ENCODE measurements at places on chromosomes 7 and 10.
A peak's percentile ranks its signal among the peaks of the same experiment; 100 is the strongest.

DNA sequence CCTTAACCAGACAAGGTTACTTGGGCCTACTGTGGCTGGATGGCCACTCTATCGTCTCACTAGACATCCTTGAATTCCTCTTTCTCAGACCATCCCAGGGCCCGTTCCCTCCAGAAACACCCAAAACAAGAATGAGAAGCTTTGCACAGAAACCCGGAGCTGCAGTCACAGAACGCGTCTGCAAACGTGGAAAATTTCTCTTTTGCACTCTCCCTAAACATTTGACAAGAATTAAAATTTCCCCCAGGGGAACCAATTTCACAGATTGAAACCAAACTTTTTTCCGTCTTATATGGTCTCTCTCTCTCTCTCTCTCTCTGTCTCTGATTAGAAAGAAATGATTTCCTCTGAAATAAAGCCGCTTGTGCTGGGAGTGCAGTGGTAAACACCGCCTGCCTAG lies 120.7 kb downstream of the MKX start:
- DNase-seq: no peak

DNA sequence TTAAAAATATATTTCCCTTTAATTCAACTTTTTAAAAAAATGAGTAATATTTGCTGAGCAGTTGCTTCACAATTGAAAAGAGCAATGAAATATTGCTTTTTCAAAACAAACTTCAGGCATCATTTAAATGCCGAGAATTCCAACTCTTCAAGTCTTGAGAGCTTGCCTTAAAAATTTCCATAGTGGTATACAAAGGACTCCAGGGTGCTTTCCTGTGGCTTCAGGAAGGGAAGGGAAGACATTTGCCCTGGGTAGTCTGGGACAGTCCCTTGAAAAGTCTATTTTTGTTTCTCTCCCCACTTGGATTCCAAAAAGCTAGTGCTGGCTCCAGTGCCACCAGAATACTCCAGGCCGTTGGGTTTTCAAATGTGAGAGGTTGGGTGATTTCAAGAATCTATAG lies 71.7 kb downstream of the HYCC1 start:
- no peak for DNase-seq

DNA sequence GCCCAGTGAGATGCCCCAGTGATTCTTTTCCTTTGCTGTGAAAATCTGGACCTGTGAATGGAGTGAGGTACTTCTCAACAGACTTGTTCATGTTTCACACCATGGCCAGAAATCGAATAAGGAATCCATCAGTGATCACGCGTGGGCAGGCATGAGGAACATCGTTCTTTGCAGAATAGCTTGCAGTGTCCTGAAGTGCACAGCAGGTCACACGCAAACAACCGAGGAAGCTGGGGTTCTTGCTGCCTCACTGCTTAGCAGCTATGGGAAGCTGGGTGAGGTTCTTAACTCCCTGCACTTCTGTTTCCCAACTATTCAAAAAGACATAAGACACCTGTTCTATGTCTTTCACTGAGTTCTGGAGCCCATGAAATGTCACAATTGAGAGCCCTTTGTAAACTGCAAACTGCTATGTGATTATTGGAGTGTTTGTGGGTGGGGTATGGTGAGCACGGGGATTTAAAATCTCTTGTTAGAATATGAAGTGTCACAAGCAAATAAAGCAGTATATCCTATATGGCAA lies 253.4 kb downstream of the KIAA1217 start:
- no peak for DNase-seq

GRCh38 chr7:21550821-21551531 lies 8.1 kb downstream of the DNAH11 start:
- DNase-seq: no peak

DNA sequence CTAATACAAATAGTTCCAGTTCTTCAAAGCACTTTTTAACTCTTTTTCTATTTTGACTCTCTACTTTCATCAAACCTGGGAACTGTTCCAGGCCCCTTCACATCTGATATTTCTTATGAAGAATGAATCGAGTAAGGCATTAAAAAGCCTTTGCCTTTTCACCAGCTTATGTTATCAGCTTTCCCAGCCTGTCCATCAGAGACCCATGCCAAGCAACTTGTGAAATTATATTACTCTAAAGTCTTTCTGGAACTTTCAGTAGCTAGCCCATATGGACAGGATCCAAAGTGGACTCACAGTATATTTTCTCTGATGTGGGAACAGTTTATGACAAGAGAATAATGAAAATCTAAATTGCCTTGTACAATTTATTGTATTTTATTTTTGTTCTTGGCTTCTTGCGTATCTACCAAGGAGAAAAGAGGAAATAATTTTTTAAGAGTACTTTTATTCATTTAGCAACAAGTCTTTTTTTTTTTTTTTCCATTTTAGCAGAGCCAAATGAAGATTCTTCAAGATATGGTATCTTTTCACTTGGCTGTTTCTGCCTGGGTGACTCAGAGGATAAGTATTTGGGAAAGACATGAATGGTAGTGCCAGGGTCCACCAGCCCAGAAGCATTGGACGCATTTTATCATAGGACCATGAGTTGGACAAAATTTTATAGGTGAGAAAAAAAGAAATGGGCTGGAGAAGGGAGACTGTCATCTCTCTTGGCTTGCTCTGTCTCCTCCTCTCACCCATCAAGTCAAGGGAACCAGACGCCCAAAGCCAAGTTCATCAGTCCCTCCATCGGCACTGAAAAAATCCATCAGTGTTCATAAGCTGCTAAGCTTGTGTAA lies 195.8 kb upstream of the NEBL start:
- no peak for DNase-seq

DNA sequence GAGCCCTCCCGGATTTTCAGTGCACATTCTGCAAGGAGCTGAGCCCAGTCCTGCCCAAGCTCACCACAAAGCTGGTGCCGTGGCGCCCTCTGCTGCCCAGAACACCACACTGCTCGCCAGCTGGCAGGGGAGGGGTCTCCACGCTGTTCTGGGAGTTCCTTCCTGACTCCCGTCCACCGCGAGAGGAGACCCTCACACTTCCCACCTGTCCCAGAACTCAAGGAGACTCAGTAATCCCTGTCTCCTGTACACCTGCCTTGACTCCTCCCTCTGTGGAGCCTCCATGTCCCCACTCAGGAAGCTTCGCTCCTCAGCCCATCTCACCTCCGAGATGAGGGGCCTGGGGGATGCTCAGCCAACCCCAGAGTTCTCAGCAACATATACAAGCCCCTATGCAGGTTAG lies 11.3 kb downstream of the C10orf105 start:
- DNase-seq: no peak

DNA sequence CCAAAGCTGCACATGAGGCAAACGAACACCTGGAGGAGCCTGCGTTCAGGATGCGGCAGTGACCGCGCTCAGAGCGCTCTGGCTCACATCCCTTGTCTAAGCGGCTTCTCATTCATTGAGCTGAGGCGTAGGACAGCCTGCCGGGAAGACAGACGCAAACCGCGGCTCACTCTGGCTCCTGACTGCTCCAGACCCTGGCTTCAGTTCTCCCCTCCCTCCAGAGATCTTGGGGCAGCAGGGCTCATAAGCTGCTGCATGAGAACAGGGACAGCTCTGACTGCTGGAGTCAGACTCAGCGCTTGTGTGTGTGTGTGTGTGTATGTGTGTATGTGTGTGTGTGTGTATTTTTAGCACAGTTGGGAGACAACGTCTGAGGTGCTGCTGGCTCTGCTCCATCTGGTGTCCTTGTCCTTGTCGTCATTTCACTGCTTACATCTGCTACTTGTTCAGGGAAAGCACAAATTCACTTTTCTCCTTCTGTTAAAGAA lies 15.8 kb upstream of the LYZL2 start:
- DNase-seq: no peak

- no peak for DNase-seq
These were observed 99.0 kb upstream of the FZD1 start for GRCh38 chr7:91165006-91165845.

GRCh38 chr7:2884161-2884560 lies 40.1 kb upstream of the GNA12 start:
- no peak for DNase-seq

GRCh38 chr7:81111358-81111757 lies 192.5 kb upstream of the SEMA3C start:
- no peak for DNase-seq

DNA sequence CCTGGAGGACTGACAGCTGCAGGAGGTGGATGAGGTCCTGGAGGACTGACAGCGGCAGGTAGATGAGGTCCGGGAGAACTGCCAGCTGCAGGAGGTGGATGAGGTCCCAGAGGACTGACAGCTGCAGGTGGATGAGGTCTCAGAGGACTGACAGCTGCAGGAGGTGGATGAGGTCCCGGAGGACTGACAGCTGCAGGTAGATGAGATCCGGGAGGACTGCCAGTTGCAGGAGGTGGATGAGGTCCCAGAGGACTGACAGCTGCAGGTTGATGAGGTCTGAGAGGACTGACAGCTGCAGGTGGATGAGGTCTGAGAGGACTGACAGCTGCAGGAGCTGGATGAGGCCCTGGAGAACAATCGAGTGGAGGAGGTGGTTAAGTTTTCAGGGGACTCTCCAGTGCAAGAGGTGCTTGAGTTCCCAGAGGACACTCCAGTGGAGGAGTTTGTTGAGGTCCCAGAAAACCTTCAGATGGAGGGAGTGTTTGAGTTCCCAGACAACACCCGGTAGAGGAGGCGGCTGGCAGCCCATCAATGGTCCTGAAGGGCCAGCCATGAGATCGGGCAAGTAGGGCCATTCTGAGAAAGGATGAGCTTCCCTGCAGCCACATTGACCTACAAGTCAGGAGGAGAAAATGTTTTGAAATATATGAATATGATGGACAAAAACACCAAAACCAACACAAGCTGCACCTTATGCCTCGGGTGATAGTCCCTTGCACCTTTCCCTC lies 4.7 kb upstream of the EIF5AL1 start:
- DNase-seq: no peak

DNA sequence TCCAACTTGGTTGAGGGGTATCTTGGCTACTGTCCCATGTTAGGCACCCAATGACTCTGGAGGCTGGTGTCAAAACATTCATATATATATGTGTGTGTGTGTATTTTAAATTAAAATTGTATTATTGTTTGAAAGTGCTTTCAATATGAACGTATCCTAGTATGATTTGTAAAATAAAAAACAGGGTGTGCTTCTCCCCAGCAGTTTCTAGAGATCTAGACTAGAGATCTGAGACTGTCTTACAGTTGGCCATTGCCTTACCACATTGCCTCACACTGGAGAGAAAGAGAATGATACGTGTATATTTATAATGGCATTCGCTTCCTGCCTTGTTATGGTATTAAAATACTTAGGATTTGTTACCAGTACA lies 1.2 kb downstream of the BAG3 start:
- no peak for DNase-seq

- peak; percentile 97 for DNase-seq
These were observed 683 bp upstream of the SGMS1 start for GRCh38 chr10:50624413-50624865.

DNA sequence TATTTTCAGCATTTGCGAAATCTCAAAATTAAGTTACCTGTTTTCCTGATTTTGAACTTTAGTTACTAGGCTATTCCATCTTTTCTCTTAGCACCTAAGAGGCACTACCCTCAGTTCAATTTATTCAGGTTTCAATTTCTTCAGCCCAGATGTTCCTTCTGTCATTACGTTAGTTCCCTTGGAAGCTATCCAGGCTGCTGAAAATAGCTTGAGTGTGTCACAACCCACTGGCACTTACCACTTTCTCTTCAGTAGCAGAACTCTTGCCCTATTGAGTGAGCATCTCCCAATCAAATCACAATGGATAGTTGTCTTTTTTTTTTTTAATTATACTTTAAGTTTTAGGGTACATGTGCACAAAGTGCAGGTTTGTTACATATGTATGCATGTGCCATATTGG lies 332.7 kb upstream of the LRGUK start:
- no peak for DNase-seq

DNA sequence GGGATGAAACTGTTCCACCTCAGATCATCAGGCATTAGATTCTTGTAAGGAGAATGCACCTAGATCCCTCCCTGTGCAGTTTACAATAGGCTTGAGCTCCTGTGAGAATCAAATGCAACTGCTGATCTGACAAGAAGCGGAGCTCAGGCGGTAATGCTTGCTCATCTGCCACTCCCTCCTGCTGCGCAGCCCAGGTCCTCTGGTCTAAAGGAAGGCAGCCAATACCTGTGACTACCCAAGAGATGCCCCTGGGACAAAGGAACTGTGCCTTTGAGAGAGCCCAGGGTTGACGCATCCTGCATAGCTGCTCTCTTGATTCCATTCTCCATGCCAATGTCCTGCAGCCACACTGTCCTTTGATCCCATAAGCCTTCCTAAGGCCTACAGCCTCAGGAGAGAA lies 73.1 kb downstream of the ADCYAP1R1 start:
- no peak for DNase-seq

DNA sequence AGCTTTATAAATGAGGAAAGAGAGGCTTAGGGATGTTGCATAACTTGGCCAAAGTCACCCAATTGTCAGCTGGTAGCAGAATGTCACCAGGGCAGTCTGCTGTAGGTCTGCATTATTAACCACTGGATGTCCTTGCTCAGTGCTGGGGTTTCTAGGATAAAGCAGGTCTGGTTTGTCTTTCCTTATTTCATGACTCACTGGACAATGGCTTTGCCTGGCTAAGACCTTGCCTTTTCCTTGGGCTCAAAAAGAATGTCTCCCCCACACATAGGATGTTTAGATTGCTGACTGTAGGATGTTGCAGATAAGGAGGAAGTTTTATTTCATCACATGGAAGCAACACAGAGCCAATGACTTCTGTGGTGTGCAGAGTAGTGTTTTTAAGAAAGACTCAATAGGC lies 29.4 kb downstream of the WDFY4 start:
- no peak for DNase-seq

DNA sequence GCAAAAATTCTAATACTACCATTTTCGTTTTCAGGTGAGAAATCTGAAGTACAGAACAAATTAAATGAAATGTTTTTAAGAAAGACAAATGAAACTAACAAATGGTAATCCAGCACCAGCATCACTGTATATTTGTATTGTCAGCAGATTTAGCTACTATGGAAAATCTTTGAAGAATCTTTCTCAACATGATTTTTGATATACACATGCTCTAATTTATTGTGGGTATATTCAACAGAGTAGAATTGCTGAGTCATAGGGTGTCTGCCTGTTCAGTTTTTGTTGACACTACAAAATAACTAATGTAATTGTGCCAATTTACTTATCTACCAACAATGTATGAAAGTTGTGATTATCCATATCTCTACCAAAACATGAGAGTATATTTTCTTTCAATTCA lies 437.6 kb downstream of the PCDH15 start:
- no peak for DNase-seq

- no peak for DNase-seq
These were observed 350.2 kb upstream of the SHH start for GRCh38 chr7:156162451-156162850.

- no peak for DNase-seq
These were observed 31.8 kb downstream of the CALML3 start for GRCh38 chr10:5556576-5556975.

DNA sequence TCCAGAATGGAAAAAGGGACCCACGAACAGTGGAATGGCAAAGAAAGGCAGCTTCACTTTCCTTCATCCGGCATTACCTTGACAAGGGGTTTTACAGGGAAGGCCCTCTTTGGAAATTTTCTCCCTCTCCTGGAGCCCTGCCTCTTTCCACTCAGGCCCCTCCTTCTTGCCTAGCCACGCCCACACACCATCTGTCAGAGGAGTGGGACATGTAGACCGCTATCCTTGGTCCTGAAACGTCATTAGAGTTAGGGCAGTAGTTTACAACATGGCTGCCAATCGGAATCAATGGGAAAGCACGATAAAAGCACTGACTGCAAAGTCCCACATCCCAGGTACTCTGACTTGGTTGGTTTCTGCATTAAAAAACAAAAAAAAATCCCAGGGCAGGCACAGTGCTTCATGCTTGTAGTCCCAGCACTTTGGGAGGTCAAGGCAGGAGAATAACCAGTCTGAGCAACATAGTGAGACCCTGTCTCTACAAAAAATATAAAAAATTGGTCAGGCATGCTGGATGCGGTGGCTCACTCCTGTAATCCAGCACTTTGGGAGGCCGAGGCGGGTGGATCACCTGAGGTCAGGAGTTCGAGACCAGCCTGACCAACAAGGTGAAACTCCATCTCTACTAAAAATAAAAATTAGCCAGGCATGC lies 96.4 kb downstream of the MARCHF5 start:
- no peak for DNase-seq

All from activated CD8-positive, alpha-beta memory T cell treated with anti-CD3 and anti-CD28 coated beads for 1 hour (primary cell).